ENCODE measurements at places on chromosomes 5 and 9. TPM values are rescaled to one million over a fixed set of nuclear protein-coding genes. Genes with fewer than 3 reads are reported as not detected.

DNA sequence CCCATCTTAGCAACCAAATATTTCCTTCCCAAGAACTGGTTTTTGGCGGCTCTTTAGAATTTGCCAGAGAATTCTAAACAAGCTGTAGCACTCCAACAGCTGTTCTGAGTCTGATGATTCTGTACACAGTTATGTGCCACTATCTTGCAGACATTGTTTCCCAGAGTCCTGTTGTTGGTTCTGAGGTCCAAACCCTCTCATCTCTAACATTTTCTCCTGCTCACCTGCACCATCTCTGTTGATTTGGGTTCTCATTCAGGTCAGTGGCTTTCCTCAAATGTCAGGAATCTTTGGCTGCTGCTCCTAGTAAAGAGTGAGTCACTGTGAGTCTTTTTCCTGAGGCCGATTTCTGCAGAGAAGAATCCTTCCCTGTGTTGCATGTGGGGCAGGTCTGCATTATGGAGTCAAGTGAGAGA lies 50.0 kb downstream of the CAMSAP1 start:
- peak; percentile 69 for DNase-seq

DNA sequence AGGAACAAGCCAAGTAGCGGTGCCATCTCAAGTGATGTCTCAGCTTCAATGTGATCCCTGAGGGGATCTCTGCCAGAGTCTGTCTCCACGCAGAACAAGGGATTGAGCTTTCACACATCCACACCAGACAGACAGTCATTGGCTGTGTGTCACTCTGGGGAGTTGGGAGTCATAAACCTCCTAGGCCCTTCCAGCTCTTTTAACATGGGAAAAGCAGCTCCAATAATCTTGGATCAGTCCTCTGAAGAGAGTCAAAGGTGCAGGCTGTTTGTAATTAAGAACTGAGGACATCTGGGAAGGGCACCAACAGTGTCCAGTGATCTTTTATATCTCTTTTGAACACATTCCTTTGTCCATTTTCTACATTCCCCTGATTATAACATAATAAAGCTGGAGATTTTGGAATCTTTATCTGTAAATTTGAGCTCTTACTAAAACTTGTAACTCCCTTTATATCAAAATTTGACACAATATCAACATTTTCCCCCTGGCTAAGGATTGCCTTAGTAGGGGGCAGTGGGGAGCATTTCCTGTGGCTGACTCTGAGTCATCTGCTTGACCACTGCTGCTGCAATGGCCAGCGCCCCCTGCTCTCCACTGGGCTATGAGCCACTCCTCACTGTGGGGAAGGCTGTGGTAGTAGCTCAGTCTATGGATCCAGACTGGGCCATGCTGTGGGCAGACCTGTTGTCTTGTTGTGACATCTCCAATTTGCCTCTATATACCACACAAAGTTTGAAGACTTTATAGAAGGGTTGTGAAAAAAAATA lies 284.4 kb downstream of the OSTF1 start:
- no peak for DNase-seq

DNA sequence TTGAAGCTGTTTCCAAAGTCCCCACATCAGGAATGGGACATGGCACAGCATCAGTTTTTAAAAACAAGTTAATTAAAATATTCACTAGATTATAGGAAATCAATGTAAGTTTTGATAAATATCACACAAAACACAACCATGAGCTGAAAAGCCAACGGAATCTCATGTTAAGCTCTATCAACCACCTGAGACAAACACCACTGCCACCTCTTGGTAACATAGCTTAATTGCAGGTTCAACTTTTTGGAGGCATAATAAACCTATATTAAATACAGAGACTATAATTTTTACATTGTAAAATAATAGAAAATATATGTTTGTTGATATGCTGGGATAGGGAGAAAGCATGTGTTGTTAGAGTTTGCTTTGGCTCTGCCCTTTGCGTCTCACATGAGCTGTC lies 126.1 kb downstream of the SV2C start:
- no peak for DNase-seq

DNA sequence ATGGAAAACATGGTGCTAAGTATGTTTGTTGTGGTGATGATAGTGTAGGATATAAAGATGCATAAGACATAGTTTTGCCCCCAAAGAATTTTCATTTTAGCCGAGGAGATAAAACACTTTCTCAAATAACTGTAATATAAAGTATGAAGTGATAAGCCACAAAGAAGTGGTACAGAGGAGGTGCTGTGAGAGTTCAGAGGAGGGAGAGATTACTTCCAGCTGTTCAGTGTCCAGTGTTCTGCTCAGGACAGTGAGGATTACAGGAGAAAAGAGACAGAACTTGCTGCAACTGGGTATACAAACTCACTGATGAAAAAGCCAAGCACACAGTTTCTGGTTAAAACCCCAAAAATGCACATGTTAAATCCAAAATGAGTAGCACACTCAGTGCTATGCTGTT lies 309.3 kb downstream of the KIAA0825 start:
- DNase-seq: peak; percentile 63

GRCh38 chr5:367358-368130 lies 46.0 kb downstream of the AHRR start:
- peak; percentile 28 for DNase-seq

DNA sequence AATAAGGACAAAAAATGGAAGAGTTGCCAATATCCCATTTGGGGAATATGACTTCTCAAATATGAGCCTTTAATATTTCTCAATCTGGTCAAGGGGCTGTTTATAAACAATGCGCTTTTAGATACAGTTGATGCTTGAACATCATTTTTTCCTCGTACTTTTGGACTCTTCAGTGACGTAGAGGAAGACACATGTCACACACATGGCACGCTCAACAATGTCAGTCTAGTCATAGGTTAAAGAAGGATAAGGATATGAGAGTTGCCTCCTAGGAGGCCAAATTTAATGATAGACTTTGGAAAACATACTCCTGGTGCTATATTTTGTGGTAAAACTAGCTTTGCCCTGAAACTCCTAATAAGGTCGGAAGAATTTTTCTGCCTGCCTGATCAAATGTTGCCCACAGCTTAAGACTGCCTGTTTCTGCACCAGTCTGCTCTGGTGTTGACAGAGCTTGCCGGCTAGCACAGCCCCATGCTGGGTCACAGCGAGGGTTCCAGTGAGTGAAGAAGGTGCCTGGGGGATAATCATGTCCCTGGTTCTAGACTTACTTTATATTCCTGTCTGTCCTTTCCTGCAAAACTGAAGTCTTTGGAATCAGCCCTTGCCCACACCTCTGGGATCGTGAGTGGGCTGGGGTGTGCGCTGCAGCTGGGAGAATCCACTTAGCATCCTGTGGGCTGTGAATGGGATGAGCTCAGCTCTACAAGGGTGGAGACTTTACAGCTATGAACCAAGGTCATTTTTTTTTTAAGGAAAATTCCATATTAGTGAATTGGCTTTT lies 230.8 kb upstream of the IRX4 start:
- no peak for DNase-seq

The F2RL2 gene
- polyA plus RNA-seq: 91.6 TPM

The FOXD1 gene
- 8.7 TPM for polyA plus RNA-seq

The ABLIM3 gene
- polyA plus RNA-seq: 67.8 TPM

Measured in fibroblast of lung (primary cell).